Astrocyte of the hippocampus (primary cell): ENCODE measurements at places on chromosomes 16 and 17.

- no peak for DNase-seq
Observed at GRCh38 chr16:25034911-25035310, 19.7 kb upstream of the ARHGAP17 start.

DNA sequence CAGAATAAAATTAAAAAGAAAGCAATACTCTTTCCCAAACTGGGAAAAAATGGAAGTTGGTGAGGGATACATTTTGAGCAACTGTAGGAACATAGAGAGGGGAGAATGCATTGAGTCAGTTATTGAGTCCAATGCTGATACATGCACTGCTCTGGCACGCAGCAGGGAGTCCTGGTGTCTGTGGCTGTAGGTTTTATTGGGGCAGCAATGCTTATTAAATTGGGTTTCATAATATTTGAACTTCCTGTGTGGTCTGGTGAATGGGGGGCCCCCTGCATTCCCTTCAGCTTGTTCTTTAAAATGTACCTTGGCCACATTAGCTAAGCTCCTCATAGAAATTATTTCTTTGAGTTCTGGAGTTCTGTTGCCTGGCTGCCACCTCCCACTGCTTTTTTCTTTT, 125.2 kb upstream of the ELAC2 start:
- DNase-seq = no peak

DNA sequence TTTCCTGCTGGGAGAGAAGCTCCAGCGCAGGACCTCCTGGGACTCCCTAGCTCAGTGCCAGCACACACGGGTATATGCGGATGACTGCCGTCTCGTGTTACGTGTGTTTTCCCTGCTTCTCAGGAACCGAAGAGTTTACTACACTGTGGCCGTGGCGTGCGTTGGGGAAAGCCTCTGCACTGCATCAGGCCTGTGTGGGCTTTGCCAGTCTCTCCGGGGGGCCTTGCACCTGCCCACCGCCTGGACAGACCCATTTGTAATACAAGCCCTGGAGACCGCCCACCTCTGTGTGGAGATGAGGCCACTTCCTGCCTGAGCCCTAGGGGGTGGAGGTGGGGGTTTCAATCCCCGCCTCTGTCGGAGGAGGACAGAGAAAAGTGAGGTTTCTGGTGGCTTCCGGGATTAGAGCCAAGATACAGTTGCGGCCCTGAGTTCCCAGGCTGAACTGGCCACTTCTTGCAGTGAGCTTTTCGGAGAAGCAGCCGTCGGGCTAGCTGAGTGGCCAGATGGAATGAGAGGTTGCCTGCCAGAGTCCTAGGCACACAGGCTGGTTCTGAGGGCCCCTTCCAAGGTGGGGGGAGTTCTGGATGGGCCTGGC, 43.4 kb upstream of the GSE1 start:
- DNase-seq = peak; percentile 88

DNA sequence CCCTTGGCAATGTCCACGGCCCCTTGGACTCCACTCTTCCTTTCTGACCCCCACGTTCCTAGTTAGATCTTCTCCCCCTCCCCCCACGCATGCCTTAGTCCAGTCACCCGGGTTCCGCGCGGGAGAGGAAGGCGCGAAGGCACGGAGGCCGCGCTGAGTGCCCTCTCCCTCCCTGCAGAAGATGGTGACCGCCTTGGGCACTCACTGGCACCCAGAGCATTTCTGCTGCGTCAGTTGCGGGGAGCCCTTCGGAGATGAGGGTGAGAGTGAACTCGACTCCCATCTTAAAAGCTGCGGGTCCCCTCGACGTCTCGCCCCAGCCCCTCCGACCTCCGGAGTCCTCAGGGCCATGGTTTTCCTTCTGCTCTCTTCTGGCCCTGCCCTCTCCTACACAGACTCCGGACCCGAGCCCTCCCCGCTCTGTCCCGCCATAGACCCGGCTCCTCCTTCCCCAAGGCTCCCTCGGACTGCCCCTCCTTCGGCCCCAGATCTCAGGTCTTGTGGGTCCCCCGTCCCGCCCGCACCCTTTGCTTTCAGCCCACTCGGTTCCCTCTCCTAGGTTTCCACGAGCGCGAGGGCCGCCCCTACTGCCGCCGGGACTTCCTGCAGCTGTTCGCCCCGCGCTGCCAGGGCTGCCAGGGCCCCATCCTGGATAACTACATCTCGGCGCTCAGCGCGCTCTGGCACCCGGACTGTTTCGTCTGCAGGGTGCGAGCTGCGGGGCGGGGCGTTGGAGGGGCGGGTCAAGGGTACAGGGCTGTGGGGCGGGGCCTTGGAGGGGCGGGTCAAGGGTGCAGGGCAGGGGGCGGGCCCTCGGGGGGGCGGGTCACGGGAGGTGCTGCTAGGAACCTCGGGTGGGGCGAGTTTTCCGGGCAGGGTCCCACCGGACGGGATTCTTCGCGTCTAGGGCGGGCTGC, 4.6 kb downstream of the TGFB1I1 start:
- DNase-seq = no peak

DNA sequence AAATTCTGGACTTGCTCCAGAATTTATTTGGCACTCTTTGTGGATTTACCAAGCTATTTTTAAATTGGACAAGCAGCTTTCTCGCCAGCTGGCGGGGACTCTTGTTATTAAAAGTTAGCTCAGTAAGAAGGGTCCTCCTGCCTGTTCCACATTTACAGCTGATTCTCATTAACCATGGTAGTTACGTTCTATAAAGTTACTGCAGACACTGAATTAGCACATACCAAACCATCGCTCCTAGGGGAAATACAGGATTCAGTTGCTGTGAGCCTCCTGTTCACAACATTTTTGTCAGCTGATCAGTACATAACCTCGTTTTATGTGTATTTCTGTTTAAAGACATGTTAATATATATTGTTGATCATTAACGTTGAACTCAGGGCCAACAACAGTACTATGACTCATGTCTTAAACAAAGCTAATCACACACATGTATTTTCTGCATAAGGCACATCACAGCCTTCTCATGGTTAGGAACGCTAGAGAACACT, 4.2 kb downstream of the LDAF1 start:
- DNase-seq = no peak

- no peak for DNase-seq
Observed at GRCh38 chr16:1432388-1433262, 1.7 kb downstream of the PERCC1 start.

GRCh38 chr17:20235747-20236146, 226.6 kb downstream of the SPECC1 start:
- no peak for DNase-seq

- no peak for DNase-seq
Observed at GRCh38 chr16:24975428-24975889, 39.7 kb downstream of the ARHGAP17 start.

DNA sequence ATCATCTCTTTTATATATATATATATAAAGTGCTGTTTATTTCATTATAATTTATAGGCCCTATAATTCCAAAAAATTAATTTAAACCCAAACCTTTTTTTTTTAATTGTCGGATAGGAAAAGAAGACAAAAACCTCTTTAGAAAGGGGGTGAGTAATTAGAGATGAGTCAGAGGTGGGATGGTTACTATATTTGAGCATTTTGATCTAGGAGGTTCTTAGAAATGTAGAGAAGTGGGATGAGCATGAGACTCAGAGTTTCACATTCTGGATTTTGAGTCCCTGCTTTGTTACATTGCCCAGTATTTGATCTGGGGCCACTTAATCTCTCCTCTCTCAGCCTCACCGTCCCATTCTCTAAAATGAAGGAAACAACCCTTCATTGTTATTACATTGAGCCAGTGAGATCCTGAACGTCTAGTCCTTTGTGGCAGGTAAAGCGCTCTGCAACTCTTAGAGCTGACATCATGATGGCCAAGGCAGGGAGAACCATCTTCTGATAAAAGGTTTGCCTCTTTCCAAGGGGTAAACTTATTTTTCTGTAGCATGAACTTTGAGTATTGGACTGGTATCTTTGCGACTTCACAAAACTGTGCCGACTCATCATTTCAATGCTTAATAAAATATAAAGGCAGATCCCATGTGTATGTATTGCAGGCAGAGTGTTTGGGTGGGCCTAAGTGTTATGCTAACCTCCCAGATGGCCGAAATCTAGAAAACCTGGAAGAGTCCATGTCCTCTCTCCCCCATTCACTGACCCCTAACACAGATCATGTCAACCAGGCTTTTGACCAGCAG, 21.3 kb downstream of the HS3ST3B1 start:
- DNase-seq = no peak

GRCh38 chr16:10839279-10839666, 20.7 kb upstream of the TVP23A start:
- DNase-seq = peak; percentile 24

- no peak for DNase-seq
Observed at GRCh38 chr16:12458591-12459358, 344.9 kb downstream of the CPPED1 start.

- DNase-seq = no peak
Observed at GRCh38 chr17:44795421-44795820, 34.7 kb downstream of the GJC1 start.

DNA sequence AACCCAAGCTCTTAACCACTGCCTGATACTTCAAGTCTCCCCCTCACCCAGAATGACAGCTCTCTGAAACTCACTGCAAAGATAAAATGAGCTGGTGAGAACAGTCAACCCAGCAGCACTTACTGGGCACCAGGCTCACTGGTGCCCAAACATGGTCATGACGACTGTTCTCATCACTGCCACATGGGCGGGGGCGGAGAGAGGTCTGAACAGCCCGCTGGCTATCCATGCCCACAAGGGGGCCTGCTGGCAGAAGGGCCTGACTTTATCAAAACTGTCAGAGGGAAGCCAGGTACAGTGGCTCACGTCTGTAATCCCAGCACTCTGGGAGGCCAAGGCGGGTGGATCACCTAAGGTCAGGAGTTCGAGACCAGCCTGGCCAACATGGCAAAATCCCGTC, 4.0 kb downstream of the MYBBP1A start:
- no peak for DNase-seq
